SK-N-SH treated with all-trans-retinoic acid at 6 μM for 48 hours (cell line): ENCODE measurements at places on chromosomes 5 and 9.

DNA sequence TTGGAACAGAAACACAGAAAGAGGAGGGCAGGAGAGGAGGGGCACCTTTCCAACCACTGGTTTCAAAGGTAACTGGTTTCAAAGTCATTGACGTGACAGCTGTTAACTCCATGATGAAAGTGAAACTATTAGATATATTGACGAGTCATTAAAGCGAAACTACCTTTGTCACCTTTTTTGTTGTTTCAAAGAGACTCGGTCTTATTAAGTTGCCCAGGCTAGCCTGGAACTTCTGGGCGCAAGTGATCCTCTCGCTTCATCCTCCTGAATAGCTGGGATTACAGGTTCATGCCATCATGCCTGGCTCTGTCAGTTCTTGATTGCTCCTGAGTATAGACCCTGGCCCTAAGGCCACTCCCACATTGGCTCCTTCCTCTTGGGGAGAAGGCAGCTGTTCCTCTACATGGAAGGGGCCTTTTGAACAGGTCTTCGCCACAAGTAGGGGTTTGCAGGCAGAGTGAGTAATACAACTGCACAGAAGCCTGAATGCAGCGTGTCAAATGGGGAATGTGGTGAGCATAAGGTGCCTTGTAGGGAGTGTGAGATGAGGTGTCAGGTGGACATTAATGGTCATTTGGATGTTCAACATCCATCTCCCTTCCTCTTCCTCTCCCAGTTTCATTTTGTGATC lies 3.4 kb upstream of the F12 start:
- ATAC-seq: no peak

- ATAC-seq: no peak
These were observed 203.0 kb upstream of the MAP3K1 start for GRCh38 chr5:56612353-56612752.

DNA sequence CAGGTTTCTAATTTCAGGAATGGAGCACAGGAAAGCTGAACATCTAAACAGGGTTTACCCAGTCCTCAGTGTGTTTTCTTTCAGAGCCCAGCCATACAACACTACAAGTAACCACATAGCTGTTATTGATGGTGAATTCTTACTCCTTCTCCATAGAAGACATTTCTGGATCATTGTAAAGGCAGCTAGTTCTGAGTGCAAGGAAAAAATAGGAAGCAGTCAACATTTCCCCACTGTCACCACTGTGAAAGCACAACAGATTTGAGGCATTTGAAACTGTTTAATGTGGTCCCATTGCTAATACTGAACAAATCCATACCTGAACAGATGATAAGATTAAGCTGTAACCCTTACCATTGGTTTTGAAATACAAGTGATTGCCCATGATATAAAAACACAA lies 145.0 kb upstream of the PCA3 start:
- ATAC-seq: no peak

DNA sequence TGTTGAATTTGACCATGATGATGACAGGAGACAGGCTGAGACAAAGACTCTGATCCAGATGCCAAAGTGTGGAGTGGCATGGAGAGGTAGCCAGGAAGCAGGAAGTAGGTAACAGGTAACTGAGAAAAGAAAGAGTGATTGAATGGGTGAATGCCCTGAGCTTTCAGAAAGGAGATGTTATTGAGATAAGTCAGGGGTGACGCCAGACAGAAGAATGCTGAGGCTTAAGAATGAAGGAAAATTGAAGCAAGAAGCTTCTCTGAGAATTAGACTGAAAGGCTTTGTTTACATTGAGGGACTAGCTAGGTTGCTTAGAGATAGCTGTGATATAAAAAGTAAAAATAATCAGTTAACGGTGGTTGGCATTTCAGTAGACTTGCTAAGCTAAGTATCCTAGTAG lies 165.7 kb downstream of the PSAT1 start:
- no peak for ATAC-seq

- no peak for ATAC-seq
These were observed 726.1 kb upstream of the ADAMTS16 start for GRCh38 chr5:4413996-4414395.

GRCh38 chr5:35854248-35854647 lies 2.4 kb upstream of the IL7R start:
- ATAC-seq: no peak

DNA sequence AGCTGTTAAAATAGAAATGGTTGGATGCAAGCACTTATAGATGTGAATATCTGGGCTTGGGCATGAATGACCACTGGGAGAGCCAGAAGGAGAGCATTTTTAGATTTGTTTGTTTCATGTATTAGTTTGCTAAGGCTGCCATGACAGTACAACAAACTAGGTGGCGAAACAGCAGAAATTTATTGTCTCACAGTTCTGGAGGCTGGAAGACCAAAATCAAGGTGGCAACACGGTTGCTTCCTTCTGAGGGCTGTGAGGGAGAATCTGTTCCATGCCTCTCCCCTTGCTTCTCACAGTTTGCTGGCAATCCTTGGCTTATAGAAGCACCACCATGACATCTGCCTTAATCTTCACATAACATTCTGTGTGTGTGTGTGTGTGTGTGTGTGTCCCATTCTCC lies 20.2 kb upstream of the CDC23 start:
- ATAC-seq: no peak

DNA sequence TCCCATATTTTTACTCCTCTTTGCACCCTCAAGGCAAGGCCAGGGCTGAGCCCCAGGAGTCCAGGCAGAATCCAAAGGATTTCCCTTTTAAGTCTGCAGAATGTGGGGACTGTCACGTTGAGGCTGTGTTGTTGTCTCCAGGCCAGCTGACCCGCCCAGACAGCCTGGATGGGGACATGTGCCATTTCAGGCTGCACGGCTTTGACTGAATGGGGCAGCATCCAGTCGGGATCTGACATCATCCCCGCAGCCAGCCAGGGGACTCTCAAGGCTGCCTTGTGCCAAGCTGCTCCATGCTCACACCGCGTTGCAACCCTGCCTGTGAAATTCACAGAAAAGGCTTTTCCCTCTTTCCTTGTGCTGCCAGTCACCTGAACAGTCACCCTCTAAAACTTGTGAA lies 2.2 kb upstream of the ZNF366 start:
- no peak for ATAC-seq

DNA sequence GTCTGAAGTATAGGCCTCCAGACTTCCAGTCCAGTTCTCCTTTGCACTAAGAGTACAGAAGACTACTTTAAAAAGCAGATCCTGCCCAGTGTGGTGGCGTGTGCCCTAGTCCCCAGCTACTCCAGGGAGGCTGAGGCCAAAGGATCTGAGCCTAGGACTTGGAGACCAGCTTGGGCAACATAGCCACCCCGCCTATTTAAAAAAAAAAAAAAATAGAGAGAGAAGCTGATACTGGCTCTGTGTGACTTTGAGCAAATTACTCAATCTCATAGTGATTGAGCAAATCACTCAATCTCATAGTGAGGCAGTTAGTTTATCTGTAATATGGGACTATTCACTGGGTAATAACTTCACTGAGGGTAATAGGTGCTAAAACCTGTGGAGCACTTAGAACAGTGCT lies 43.6 kb upstream of the KDM4C start:
- no peak for ATAC-seq
